ENCODE measurements at places on chromosomes 12 and 14.

GRCh38 chr12:5511644-5512600 is 80.0 kb downstream of the NTF3 start:
- DNase-seq, result no peak

GRCh38 chr12:40203060-40203430 is 21.8 kb upstream of the LRRK2 start:
- no peak for DNase-seq

DNA sequence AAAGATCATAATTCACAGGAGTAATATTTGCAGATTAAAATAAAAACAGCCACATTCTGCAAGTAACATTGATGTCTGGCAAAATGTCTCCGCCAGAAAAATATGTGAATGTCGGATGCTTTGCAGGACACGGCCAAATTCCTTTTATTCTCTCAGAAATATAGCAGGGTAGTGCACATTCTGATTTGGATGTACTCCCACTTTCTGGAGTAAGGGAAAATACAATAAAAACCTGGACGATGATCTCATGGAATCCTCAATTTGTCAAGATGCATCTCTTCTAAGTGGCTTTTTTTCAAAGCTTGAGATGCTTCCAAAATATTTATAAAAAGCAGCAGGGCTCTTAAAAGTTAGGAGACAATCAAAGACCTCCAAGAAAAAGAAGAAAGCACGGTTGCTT is 133.3 kb downstream of the TBX5 start:
- DNase-seq, result no peak

DNA sequence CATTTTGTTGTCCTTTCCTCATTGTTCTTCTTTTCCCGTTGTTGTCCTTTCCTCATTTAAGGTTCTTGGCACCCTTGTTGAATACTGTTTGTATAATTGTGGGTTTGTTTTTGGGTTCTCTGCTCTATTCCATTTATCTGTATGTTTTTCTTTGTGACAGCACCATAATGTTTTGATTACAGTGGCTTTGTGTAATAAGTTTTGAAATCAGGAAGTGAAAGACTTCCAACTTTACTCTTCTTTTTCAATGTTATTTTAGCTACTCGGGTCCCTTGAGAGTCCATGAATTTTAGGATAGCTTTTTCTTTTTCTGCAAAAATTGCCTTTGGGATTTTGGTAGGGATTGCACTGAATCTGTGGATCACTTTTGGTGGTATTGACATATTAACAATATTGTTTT is 28.1 kb downstream of the ETNK1 start:
- no peak for DNase-seq

GRCh38 chr12:14853961-14854360 is 10.6 kb upstream of the ART4 start:
- no peak for DNase-seq

GRCh38 chr12:89236237-89236636 is 116.1 kb downstream of the DUSP6 start:
- no peak for DNase-seq

DNA sequence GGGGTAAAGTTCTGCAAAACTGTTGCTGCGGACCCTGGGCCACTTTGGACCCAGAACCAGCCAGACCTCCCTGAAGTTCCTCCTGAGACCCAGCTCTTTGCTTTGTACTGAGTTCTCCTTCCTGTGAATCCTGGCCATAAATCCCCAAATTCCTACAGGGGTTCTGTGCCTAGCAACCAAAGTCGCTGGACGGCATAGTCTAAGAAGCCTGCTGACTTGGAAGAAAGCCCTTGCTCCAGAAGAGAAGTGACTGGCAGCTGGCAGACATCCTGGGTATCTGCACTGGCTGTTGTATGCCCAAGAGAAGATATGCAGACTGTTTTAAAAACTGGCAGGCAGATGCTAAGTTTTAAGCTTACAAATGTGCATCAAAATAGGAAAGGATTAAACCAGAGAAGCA is 99.9 kb upstream of the SLC24A4 start:
- no peak for DNase-seq

DNA sequence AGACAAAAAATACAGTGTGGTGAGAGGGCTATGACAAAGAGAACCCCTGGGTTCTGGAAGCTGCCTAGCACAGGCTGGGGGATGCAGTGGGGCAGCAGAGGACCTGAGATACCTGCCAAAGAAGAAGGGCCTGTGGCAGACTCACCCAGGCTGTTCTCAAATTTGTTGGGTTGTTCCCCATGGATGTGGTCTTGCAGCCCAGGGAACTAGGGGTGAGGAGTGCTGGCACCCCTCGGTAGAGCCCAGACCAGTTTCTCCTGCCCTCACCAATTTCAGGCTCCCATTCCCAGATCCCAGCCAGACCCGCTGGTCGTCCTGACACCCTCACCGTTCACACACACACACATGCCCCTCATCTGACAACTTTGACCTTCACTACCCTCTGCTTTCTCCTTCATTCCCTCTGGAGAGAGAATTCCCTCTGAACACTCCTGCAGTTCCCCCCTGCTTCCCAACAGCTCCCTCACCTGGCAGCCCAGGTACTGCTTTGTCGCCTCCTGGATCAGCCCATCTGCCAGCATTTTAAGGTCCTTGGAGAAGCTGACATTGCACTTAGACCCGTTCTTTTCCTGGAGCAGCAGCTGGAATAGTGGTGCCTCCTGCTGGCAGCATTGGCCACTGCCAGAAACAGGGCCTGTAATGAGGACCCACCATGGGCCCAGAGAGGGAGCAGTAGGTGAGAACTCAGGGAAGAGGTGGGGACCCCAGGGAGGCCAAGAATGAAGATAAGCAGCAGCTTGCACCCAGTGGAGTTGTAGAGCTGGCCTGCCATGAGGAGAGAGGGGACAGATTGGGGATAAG is 5.9 kb upstream of the GDF11 start:
- DNase-seq, result no peak

DNA sequence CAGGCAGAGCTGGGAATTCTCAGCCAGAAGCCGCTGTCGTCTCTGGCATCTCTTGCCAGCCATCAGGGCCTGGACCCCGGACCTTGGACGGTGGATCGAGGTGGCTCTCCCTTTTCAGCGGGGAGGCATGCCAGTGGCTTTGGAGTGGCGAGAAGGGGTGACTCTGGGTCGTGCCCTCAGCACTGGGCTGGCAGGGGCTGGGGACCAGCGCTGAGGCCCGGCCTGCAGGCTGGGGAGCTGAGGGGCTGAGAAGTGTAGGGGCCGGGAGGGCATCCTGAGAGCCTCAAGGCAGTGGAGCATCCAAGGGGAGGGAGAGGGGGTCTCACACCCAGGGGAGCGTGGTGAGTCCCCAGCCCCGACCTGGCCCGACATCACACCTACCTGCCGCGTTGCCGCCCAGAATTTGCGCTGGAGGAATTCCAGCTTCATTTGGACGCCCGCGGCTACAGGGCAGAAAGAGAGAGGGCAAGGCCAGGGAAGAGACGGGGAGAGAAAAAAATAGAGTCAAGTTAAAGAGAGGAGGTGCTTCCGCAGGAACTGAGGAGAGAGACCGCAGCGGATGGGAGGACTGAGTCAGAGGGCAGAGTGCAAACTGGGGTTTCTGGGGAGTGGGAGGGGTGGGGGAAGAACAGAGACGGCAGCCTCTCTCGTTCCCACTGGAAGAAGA is 9.0 kb upstream of the LRTM2 start:
- no peak for DNase-seq

GRCh38 chr12:112887550-112887949 is 19.2 kb upstream of the OAS1 start:
- DNase-seq, result no peak

- DNase-seq, result no peak
These were observed 7.4 kb upstream of the TEX22 start for GRCh38 chr14:105390849-105391500.

DNA sequence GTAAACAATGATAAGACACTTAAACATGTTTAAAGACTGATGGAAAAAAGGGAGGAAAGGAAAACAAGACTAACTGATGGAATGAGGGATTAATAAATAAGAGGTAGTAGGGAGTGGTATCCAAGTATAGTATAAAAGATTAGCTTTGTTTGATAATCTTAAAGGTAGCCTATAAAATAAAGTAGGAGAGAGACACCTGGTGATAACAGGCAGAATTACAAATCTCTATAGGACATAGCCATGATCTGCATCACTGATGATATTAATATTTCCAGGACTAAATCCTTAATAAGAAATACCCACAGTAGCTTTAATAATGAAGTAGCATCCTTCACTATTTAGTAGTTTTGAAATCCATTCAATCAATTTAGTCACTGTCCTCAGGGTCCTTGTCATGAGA is 30.4 kb downstream of the DLGAP5 start:
- DNase-seq, result no peak

- no peak for DNase-seq
These were observed 22.9 kb downstream of the SYNE3 start for GRCh38 chr14:95493503-95493902.

GRCh38 chr12:70823182-70823976 is 97.2 kb downstream of the PTPRR start:
- DNase-seq, result no peak

GRCh38 chr12:122859303-122860039 is 24.2 kb downstream of the HIP1R start:
- DNase-seq, result no peak

GRCh38 chr12:44433659-44434058 is 442.5 kb downstream of the NELL2 start:
- DNase-seq, result no peak

DNA sequence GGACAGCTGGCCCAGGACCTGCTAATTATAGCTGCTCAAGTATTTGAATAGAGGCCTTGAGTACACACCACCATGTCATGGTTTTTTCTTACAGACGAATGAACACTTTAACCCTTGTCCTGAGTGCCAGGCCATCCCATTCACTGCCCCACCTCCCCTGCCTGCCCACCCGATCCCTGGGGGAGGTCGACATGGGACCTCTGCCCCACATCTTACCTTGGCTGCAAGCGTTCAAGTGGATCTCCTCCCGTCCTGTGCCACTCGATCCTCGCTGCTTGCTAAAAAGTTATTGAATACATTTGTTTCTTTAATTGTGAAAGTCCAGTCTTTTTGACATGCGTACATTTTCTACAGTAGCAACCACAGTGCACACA is 10.3 kb downstream of the RTL1 start:
- DNase-seq, result no peak

- no peak for DNase-seq
These were observed 9.1 kb downstream of the TMCC3 start for GRCh38 chr12:94641283-94641682.

GRCh38 chr12:11732023-11732422 is 82.5 kb downstream of the ETV6 start:
- no peak for DNase-seq

- DNase-seq, result no peak
These were observed 2.2 kb upstream of the DCD start for GRCh38 chr12:54650409-54650808.

DNA sequence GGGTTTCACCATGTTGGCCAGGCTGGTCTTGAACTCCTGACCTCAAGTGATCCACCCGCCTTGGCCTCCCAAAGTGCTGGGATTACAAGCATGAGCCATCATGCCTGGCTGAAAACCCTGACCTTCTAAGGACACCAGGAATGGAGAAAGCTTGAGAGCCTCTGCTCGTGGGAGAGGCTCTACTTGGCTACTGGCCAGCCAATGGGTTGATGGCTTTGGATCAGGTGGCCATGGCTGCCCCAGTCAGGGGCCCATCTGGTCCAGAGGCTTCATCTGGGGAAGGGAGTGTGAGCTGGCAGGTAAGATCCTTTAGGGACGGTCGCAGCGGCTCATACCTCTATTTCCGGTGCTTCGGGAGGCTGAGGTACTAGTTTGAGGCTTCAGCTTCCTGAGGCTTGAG is 42.5 kb upstream of the PPP1CC start:
- DNase-seq, result no peak

DNA sequence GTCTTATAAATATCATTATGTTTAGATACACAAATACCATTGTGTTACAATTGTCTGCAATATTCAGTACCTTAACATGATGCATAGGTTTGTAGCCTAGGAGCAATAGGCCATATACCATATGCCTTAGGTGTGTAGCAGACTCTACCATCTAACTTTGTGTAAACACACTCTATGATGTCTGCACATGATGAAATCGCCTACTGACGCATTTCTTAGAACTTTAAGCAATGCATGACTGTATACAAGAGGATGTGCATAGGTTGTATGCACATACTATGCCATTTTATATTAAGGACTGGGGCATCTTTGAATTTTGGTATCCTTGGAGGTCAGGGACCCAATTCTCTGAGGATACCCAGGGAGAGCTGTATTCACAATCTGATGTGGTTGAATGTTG is 10.1 kb upstream of the BTG1 start:
- DNase-seq, result no peak

DNA sequence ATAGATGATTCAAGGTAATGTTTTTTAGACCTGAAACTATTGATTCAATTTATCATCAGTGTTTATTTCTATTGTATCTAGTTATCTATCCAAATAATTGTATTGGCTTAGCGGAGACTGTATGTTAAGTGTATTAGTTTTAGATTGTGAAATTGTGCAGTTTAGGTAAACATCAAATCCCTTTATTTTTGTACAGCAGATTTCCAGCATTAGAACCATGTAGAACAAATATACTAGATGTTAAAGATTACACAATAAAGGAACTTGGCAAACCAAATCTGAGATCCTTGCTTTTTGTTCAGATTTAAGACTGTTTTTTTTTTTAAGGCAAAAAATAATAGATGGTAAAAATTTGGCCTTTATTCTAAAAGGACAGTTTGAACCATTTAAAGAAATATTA is 39.3 kb downstream of the PPM1A start:
- no peak for DNase-seq

- no peak for DNase-seq
These were observed 108.2 kb upstream of the SLC38A2 start for GRCh38 chr12:46480724-46481123.

DNA sequence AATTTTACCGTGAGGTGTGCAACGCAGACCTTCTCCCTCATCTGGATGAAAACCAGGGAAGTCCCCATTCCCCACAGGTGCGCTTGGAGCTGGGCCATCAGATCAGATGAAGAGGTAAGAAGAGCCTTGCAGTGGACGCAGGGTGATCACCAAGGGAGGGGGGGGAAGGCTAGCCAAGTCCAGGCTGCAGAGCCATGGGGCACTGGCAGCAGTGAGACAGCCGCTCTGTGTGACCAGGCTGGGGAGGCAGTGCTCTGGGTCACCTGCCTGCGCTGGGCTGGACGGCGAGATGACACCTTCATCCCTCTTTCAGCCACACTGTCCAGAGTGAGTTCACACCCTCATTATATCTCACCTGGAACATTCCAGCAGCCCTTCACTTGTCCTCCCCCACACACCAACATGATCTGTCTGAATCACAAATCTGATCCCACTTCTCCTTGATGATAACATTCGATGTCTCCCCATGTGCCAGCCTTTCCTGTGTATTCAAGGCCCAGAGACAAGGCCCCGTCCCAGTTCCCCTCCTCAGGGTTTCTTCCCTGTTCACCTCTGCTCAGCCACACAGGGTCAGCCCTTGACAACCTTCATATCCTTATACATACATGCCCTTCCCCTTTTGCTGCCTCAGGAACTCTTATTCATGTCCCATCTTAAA is 65.9 kb upstream of the VASH1 start:
- DNase-seq, result no peak

GRCh38 chr14:83899706-83900105 is 1630.2 kb upstream of the FLRT2 start:
- no peak for DNase-seq

DNA sequence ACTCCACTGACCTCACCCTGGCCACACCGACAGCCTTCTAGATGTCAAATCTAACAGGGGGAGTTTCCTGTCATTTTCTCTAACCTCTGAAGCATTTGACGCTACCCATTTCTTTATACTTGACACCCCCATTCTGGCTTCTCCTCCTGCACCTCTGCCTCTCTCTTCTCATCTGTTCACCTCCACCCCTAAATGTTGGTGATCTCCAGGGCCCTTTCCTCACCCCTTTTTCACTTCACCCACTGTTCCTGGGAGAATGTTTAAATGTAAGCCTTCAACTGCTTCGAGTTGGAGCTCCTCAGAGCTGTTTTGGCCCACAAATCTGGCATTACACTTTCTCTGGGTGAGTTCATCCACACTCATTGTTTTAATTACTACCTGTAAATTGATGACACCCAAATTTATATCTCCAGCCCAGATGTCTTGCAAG is 452 bp upstream of the RABGGTA start:
- DNase-seq, result no peak
